ENCODE measurements at places on chromosomes 7 and 10. TPM values are rescaled to one million over a fixed set of nuclear protein-coding genes. Genes with fewer than 3 reads are reported as not detected.

PRPS1L1 gene
- not detected for total RNA-seq

HOGA1 gene
- total RNA-seq, result 0.27 TPM

MUC3A gene
- 0.32 TPM for total RNA-seq

SAP25 gene
- total RNA-seq, result not detected

COPS6 gene
- 32.6 TPM for total RNA-seq

WNT16 gene
- total RNA-seq, result not detected

AOC1 gene
- total RNA-seq, result 1.6 TPM

GRCh38 chr7:154783281-154783909, 219.5 kb downstream of the PAXIP1 start:
- no peak overlapping the region for H3K4me3 ChIP-seq
- H3K36me3 ChIP-seq, result no peaks in the 10 kb centered on the region
- H3K27me3 ChIP-seq, result no peaks in the 10 kb centered on the region
- no peaks in the 10 kb centered on the region for H3K4me1 ChIP-seq
- DNase-seq, result no peak

DNA sequence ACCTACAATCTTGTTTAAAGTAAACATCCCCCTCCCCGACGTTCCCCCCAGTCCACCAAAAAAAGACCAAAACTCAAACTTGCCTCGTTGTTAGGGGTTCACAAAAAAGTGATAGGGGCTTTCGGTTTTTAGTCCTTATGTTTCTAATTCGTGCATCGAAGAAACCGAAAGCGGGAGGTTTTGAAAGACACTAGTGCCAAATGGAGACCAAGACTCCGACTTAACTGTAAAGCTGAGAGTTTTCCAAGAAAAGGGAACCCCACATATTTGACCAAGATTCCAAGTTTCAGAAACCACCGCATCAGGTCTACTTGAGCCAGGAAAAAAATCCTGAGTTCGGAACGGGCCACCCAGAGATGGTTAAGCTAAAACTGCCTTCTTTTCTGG, 534 bp downstream of the PSMA2 start:
- H3K4me1 ChIP-seq, result peaks cover 28% of the 10 kb centered on the region
- no peaks in the 10 kb centered on the region for H3K27me3 ChIP-seq
- H3K4me3 ChIP-seq, result peak overlapping the region; percentile 88

DNA sequence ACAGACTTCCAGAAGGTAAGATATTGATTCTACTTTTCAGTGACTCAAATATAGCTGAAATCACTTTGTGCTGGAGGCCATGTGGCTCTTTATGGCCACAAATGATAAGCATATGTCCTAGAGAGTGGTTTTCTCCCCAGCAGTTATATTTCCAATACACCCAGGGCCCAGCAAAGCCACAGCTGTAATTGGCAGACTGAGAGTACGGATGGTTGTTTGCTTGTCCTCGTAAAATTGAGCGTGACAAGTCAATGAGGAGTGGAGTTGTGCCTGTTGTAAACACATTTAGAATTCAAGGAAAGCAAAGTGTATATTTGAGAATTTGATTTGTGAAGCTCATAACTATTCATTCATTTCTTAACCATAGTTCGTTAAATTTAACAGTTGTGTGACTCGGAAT, 201.8 kb downstream of the LHFPL3 start:
- H3K4me3 ChIP-seq, result no peak overlapping the region
- no peak for DNase-seq
- no peaks in the 10 kb centered on the region for H3K4me1 ChIP-seq
- H3K27ac ChIP-seq, result no peak overlapping the region

DNA sequence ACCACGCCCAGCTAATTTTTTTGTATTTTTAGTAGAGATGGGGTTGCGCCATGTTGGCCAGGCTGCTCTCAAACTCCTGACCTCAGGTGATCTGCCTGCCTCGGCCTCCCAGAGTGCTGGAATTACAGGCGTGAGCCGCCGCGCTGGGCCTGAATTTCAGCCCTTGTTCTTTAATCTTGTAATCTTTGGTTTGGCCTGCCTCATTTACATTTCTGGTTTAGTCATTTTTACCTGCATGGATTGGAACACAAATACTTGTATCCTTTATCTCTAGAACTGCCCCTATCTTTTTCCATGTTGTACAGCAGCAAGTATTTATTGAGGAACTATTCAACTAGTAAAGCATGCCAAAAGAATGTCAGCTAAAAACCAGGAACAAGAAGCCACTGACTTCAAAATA, 195.6 kb upstream of the FRMD4A start:
- DNase-seq, result no peak
- H3K27ac ChIP-seq, result no peak overlapping the region
- H3K27me3 ChIP-seq, result no peaks in the 10 kb centered on the region
- no peaks in the 10 kb centered on the region for H3K4me1 ChIP-seq

- H3K27me3 ChIP-seq, result peaks cover 4% of the 10 kb centered on the region
- H3K27ac ChIP-seq, result no peak overlapping the region
- no peak for DNase-seq
- H3K4me1 ChIP-seq, result no peaks in the 10 kb centered on the region
- no peak overlapping the region for H3K4me3 ChIP-seq
These were observed 235.8 kb downstream of the DNAJB6 start for GRCh38 chr7:157572622-157573021.

DNA sequence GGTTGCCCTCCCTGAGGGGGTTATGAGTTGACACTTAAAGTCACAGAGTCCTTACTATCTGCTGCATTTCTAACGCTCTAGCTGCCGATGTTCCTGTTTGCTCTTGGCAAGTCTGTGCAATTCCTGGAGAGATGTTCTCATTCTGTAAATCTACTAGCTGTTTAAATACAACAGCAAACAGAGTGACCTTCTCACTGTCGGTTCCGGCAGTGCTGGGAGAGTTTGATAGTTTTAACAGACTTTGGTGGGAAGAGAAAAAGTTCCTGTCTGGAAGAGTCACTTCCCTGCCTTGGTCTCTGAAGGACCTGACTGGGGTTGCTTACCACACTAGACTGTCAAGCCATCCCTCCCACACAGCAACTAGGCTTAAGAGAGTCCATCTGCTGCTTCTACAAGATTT, 63.3 kb upstream of the ELMO1 start:
- H3K4me1 ChIP-seq, result no peaks in the 10 kb centered on the region
- no peaks in the 10 kb centered on the region for H3K36me3 ChIP-seq
- no peak for DNase-seq
- no peak overlapping the region for H3K4me3 ChIP-seq

DNA sequence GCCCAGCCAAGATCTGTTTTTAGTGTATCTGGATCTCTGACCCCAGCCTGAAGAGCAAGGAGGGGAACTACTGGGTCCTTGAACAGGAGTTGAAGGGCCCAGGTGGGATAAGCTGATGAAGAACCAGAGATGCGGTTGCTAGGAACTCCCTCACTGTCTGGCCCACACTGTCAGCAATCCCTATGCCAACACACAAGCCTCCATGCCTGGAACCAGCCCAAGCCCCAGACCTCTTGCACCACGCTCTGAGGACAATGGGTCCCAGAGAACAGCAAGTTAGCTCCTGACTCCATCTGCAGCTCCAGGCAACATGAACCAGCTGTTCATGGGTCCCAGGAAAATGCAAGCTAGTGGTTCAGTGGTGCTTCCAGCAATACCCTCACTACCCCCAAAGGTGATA, 2.4 kb downstream of the NAT16 start:
- no peak overlapping the region for H3K27ac ChIP-seq
- H3K4me1 ChIP-seq, result peaks cover 19% of the 10 kb centered on the region
- H3K4me3 ChIP-seq, result no peak overlapping the region
- H3K27me3 ChIP-seq, result peaks cover 93% of the 10 kb centered on the region

DNA sequence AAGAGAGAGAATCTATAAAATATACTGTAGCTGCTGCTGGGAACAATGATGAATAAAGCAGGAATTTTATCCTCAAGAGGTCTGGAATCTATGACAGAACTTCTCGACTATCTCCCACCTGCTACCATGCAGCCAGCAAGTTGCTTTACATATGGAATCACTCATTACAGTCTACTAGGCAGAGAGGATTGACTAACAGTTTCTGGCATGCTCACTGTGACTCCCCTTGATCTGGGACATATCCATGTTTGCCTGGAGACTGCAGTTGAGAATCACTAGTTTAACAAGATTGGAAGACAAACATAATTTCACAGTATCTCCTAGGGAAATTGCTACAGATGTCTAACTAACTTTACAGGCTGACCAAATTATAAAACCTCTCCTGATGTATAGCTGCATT, 13.3 kb downstream of the GPR37 start:
- no peak for DNase-seq
- no peak overlapping the region for H3K27ac ChIP-seq
- H3K4me3 ChIP-seq, result no peak overlapping the region
- H3K36me3 ChIP-seq, result no peaks in the 10 kb centered on the region
- no peaks in the 10 kb centered on the region for H3K27me3 ChIP-seq

- no peak overlapping the region for H3K27ac ChIP-seq
- no peaks in the 10 kb centered on the region for H3K36me3 ChIP-seq
- no peak for DNase-seq
- H3K4me3 ChIP-seq, result no peak overlapping the region
These were observed 77.2 kb upstream of the PALS2 start for GRCh38 chr7:24496036-24496435.

GRCh38 chr7:30904561-30904960, 7.1 kb upstream of the AQP1 start:
- no peaks in the 10 kb centered on the region for H3K27me3 ChIP-seq
- no peaks in the 10 kb centered on the region for H3K4me1 ChIP-seq
- H3K4me3 ChIP-seq, result no peak overlapping the region
- no peaks in the 10 kb centered on the region for H3K36me3 ChIP-seq

DNA sequence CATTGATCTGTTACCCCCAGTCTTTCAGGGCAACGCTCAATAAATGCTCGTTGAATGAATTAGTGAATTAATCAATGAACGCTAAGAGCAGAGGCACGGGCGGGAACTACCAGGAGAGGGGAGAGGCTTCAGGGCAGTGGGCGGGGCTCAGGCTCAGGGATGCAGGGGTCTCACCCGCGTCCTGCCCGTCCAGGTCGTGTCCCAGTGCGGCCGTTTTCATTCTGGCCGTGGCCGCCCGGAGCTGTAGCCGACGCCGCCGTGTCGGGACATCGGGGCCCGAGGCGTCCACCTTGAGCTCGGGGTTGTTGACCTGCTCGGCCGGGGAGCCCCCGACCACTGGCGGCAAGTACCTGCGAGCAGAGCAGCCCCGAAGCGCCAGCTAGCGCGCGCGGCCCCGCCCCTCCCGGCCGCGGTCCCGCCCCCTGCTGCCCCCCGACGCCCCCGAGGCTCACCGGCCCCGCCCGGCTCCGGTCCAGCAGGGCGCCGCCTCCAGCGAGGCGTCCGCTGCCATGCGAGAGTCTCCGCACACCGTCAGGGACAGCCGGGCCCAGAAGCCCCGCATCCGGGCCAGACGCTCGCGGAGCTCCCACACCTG, 2.8 kb upstream of the GAL3ST4 start:
- no peak for DNase-seq
- H3K27ac ChIP-seq, result no peak overlapping the region
- H3K27me3 ChIP-seq, result peaks cover 48% of the 10 kb centered on the region
- no peaks in the 10 kb centered on the region for H3K36me3 ChIP-seq

- no peak for DNase-seq
- no peaks in the 10 kb centered on the region for H3K36me3 ChIP-seq
- no peaks in the 10 kb centered on the region for H3K27me3 ChIP-seq
- no peak overlapping the region for H3K27ac ChIP-seq
- peaks cover 31% of the 10 kb centered on the region for H3K4me1 ChIP-seq
- H3K4me3 ChIP-seq, result no peak overlapping the region
These were observed 27.8 kb downstream of the TMEM236 start for GRCh38 chr10:17779784-17780183.

GRCh38 chr10:79445977-79446757, 743 bp upstream of the ZCCHC24 start:
- peaks cover 64% of the 10 kb centered on the region for H3K4me1 ChIP-seq
- peak overlapping the region; percentile 59 for H3K4me3 ChIP-seq
- peak overlapping the region; percentile 98 for H3K27ac ChIP-seq
- DNase-seq, result no peak
- no peaks in the 10 kb centered on the region for H3K27me3 ChIP-seq

- H3K36me3 ChIP-seq, result no peaks in the 10 kb centered on the region
- no peak overlapping the region for H3K4me3 ChIP-seq
- peaks cover 75% of the 10 kb centered on the region for H3K4me1 ChIP-seq
- H3K27ac ChIP-seq, result peak overlapping the region; percentile 55
- peak; percentile 28 for DNase-seq
These were observed 6.5 kb downstream of the TSPAN14 start for GRCh38 chr10:80460399-80461207.

DNA sequence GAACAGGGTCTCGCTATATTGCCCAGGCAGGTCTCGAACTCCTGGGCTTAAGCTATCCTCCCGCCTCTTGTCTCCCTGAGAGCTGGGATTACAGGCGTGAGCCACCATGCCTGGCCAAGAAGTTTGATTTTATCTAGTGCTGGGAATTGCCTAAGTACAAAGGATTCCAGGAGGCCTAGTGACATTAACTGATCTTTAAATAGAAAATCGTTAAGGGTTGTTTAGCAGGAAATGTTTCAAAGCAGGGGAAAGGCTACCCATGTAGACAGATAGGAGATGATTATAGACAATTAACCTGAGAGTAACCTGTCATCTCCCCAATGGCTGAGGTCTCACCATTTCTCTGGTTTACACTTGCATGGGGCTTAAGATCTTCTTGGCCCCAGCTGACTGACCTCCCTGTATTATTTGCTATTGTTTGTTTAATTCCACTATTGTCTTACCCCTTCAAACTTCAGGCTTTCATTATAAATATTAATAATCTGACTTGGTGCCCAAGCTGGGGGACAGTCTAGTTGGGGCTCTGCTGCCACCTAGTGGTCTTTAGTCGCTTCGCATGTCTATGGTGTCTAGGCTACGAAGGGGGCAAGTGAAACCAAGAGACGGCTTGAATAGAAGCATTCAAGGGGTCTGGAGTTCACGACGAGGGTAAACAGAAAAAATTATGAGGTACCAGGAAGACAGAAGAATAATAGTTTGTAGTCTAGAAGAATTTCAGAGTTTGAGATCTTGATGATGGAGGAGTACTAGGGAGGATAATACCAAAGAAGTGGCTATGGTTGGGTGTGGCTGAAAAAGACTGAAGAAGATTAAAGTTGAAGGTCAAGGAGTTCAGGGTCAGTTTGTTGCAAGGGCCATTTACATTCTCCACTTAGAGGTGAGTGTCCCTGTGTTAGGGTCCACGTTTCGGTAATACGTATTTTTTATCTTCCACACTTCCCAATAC, 40.4 kb upstream of the BPGM start:
- H3K36me3 ChIP-seq, result no peaks in the 10 kb centered on the region
- no peaks in the 10 kb centered on the region for H3K4me1 ChIP-seq
- peak; percentile 34 for DNase-seq
- no peaks in the 10 kb centered on the region for H3K27me3 ChIP-seq
- H3K27ac ChIP-seq, result no peak overlapping the region

- DNase-seq, result no peak
- no peak overlapping the region for H3K4me3 ChIP-seq
- no peaks in the 10 kb centered on the region for H3K4me1 ChIP-seq
- no peaks in the 10 kb centered on the region for H3K36me3 ChIP-seq
These were observed 104.2 kb upstream of the MKI67 start for GRCh38 chr10:128230401-128230800.

GRCh38 chr7:116273283-116273917, 63.1 kb downstream of the TES start:
- no peak overlapping the region for H3K4me3 ChIP-seq
- H3K4me1 ChIP-seq, result peaks cover 60% of the 10 kb centered on the region
- H3K27me3 ChIP-seq, result no peaks in the 10 kb centered on the region
- no peak for DNase-seq
